Activated T-cell treated with anti-CD3 and anti-CD28 coated beads for 48 hours (primary cell): ENCODE measurements at places on chromosomes 16 and 17.

GRCh38 chr17:17028059-17028877 is 14.0 kb upstream of the MPRIP start:
- DNase-seq, result no peak

GRCh38 chr16:79876332-79876730 is 275.8 kb upstream of the MAF start:
- no peak for DNase-seq

GRCh38 chr17:7552621-7553051 is 3.8 kb downstream of the TNFSF12 start:
- no peak for DNase-seq

DNA sequence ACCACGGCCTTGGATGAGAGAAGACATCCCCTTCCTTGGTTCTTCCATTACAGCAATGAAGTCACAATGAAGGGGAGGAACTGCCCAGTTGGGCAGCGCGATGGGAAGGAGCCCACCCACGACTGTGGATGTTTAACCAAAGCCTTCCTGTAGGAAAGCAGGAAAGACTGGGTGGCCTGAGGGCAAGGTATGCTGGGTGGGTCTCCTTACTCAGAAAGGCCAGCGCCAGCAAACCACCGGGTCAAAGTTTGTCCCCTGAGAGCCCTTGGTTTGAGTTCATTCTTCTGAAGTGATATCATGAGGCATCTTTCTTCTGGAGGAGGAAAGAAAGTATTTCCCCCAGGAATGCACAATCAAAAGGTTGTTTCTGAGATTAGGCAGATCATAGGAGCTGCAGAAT is 105.2 kb downstream of the C16orf95 start:
- DNase-seq, result no peak

- DNase-seq, result peak; percentile 33
Observed at GRCh38 chr17:75516619-75517296, 430 bp downstream of the TSEN54 start.

GRCh38 chr17:81020443-81020766 is 14.5 kb upstream of the BAIAP2 start:
- DNase-seq, result no peak

DNA sequence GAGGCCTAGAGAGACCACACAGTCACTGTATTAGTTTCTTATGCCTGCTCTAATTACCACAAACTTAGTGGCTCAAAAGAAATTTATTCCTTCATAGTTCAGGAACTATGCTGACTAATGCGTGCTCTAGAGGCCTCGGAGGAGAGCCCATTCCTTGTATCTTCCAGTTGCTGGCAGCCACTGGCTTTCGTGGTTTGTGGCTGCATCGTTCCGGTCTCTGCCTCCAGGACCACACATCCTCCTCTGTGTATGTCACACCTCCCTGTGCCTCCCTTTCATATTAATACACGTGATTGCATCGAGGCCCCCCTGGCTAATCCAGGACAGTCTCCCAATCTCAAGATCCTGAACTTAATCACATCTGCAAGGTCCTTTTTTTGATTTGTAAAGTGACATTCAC is 16.9 kb upstream of the MYLK3 start:
- no peak for DNase-seq

DNA sequence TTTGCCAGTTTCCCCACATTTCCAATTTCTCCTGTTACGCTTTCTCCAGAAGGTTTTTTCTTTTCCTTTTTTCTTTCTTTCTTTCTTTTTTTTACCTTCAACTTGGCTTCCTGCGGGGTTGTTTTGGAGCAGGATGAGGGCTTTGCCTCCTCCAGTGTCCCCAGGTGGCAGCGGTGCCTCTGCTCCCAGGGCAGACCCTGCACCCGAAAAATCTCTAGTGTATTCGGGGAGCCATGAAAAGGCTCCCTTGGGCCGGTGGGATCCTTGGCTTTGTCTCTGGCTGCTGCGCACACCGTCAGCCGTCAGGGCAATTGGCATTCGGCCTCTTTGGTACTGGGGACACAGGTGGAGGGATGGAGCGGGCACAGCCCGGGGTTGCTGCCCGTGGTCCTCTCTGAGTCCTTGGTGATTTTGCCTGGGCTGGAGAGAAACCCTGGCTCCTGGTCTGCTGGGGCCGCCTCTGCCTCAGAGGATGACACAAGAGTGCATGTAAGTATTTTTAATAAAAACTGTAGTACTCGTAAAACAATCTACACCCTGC is 846 bp downstream of the ITGB3 start:
- no peak for DNase-seq

DNA sequence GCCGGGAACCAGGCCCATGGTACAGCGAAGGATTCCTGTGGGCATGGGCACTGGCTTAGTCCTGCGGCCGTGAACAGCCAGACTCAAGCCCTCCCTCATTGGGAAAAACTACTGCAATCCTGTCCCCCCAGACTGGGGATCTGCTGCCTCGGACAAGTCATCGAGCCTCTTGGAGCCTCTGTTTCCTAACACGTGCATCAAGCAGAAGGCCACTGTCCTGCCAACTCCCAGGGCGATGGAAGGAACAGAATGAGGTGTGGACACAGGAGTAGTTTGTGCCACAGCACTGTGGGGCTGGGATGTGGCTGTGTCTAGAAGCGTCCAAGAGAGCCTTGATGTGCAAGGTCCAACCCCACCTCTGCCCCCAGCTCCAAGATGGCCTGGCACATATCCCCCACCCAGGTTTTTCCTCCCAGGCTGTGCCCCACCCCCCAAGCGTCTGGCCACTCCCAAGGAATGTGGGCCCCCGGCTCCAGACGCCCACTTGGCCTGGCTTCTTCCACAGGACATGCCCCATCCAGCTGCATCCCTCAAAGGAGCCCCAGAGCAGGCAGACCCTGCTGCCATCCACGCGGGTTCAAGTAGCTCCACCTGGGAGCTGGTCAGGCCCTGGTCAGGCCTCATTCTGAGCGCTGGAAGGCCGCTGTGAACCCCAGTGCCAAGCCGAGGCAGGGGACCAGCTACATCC is 3.4 kb downstream of the CAMKK1 start:
- DNase-seq, result no peak

GRCh38 chr17:56786989-56787482 is 46.7 kb downstream of the C17orf67 start:
- DNase-seq, result peak; percentile 40

DNA sequence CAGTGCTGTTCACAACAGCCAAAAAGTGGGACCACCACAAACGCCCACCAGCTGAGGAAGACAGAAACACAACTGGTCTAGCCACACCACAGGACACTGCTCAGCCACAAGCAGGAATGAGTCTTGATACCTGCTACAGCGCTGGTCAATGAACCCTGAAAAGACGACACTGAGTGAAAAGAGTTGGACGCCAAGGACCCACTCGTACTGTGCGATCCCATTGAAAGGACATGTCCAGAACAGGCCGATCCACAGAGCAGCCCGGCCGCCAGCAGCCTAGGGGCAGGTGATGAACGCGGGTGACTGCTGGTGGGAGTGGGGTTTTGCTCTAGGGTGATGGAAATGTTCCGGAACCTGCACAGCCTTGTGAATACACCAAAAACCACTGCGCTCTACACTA is 10.6 kb upstream of the SLC38A8 start:
- no peak for DNase-seq

DNA sequence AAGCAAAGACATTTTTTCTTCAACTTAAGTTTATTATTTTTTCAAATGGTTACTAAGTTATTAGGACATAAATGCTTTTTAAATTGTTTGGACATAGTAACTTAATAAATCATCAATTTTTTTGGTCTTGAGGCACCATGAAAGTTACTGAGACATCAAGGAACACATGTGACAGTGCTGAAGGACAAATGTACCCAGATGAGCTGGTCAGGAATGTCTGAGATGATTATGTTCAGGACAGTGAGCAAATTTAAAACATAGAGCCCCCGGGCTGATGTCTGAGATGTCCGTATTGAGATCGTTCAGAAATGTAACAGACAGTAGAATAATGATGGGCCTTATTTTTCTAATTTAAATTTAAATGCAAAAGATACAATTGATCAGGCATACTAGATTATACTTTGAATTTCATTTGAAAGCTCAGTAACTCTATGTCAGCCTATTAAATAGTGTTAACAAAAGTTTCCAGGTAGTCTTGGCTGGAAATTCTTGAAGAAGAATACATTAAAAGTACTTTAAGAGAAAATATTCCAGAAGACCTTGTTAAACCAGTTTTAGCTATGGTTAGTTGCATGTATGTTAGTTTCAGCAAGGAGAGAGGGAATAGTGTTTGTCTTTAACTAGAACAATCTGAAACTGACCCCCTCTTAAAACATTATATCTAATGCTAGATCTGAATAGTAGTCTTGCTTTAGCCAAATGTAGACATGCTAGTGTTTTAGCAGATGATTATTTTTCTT is 36.4 kb downstream of the SEC14L1 start:
- no peak for DNase-seq

DNA sequence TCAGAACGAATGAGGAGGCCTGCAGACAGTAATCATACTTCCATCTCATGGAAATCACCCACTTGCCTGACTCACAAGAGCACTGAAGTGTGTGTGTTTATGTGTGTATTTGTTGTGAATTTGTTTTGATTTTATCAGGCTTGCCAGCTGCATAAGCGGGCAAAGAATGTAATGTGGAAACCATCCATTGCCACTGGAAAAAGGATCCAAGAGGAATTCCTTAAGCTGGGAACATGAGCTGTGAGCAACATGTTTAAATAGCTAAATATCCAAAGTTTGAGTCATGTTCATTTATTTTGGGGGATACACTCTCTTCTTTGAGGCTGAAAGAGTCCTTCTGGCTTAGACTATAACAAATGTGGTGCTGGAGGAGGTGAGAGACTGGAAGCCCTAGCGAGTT is 198.4 kb upstream of the TBX2 start:
- no peak for DNase-seq

DNA sequence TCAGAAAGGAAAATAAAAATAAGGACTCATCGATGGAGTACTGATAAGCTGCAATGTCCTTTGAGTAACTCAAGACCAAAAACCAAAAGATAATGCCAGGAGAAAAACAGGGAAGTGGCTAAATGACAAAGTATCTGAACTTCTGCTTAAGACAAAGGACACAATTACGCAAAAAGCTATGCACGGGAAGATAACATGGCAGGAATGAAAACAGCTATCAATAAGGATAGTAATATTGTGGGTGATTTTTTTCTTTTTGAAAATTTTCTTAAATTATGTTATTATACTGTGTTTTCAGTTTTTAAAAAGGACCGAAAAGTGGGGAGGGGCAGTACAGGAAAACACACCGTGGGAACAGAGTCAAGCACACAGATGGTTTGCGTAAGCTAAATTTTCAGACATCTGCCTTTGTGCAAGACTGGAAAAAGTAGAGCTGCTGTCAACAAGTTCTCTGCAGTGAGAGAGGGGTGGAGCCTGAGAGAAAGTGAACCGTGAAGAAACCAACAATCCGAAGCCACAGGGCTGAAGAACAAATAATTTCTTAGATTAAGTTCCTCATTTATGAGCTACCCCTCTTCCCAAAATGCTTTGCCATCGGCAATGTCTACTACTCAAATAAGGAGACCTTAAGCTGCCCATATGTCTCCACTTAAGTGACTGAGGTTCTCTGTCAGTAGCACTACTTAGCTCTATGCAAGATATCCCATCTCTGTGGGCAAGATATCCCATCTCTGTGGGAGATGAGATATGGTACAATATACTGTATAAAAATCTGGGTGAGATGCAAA is 99.9 kb upstream of the CORO6 start:
- DNase-seq, result no peak

GRCh38 chr17:47224966-47225365 is 15.8 kb downstream of the MYL4 start:
- DNase-seq, result no peak
